ENCODE measurements at places on chromosomes 1 and 21.

GRCh38 chr21:14405962-14406361 lies 23.0 kb upstream of the HSPA13 start:
- no peak for DNase-seq

DNA sequence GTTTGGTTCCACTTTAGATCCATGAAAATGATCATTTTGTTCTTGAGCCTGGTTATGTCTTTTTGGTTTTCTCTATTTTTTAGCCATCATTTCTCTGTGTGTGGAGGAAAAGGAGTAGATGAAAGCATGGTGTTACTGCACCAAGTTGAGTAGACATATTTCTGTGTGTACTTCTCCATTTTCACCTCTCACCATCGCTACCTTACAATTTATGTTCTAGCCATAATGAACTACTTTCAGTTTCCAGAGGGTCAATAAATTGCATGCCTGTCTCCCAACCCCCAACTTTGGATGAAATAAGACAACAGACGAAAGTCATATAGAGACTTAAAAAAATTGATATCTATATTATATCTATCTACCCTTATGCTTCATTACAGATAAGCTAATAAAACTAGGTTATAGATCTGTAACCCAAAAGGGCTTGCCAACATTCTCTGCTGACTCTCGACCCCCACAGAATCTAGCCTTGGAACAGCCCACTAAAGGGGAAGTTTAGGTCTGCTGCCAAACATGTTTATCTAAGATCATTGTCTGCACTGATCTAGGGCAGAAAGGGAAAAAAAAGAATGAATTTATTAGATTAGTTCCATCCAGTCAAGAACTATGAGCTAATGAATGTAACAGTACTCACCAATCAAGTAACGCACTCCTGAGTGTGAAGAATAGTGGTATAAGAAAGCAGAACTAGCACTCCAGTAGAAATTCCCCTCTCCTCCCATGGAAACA lies 7.5 kb upstream of the MAN1A2 start:
- DNase-seq, result no peak

DNA sequence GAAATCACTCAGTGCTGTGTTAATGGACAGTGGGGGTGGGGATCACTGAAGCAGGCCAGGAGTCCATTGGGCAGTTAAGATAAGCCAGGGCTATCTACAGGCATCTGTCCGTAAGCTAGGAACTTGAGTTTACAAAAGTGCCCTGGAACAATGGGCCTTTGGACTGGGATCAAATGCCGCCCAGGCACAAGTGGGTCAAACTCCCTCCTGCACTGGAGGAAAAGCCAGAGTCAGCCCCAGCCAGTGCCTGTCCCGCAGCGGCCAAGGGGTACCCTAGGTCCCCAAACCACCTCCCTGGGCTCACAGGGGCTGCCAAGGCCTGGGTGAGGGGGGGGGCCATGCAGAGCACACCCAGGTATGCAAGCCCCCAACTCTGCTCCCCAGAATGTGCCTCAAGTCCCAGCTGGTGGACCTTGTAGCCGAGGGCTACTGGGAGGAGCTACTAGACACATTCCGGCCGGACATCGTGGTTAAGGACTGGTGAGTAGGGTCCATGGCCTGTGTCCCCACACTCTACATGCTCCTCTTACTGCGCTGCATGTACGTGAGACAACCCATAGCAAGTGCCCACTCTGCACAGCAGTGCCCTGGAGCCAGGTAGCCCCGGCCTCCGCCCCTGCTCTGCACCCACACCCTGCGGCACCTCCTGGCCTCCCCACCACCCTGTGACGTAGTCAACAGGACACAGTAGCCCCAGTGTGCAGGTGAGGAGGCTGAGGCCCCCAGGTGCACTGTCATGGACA lies 7.7 kb downstream of the FBXO6 start:
- no peak for DNase-seq

GRCh38 chr1:42747125-42747524 lies 7.1 kb upstream of the CLDN19 start:
- DNase-seq, result peak; percentile 18

DNA sequence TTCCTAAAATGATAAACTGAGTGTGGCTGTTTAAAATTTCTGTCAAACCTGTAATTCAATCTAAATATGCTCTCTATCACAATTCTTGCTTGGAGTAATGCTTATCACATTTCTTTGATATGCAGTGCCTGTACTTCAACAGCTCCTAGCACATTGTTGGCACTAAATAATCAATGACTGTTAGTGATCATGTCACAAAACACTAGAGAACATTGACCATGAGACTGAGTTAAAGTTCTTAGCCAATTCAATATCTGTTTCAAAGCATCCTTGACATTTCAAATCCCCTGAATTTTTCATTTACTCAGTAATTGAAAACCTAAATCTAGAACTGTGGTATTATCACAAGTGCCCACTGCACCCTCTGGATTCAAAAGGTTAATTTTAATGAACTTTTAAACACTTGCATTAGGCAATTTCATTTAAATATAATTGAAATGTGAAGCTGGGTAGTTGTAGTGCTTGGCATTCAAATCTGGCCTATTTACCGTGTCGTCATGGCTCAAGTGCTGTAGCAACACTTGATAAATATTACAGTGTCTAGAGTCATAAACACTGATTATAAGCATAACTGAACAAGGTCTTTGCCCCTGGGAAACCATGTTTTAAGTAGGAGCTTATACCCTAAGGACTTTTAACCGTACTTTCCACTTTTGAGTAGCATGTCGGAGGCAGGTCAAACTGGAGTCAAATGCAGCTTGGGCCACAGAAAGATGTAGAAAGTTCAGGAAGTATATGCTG lies 143.6 kb downstream of the LRRC7 start:
- no peak for DNase-seq

- DNase-seq, result no peak
Measured at GRCh38 chr1:114690148-114690547, 5.2 kb downstream of the AMPD1 start.

GRCh38 chr1:234302354-234302962 lies 70.8 kb upstream of the COA6 start:
- DNase-seq, result no peak

- DNase-seq, result no peak
Measured at GRCh38 chr1:52026278-52026677, 7.3 kb downstream of the KTI12 start.

DNA sequence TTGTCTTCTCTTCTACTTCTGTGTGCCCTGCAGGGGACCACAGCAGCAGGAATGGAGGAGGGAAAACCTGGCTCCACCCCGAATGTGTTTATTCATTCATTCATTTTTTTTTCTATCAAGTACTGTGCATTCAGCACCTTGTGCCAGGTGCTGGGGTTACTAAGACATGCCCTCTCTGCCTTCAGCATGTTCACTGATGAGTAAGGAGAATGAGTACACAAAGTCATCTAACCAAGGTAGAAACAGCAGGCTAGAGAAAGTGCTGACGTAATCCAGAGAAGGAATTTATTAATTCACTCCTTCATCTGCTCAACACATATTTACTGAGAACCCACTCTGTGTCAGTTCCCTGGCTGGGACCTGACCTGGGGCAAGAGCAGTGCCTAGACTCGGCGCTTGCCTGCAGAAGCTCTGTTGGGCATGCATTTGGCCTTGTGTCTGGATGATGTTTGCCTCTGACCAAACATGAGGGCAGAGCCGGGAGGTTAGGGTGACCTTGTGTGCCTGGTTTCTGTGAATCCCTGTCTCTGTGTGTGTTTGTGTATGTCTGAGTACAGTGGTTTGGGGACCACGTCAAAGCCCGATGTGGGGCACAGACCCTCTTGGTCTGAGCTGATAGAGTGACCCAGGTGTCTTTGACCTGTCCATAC lies 3.3 kb upstream of the MYOG start:
- DNase-seq, result no peak

DNA sequence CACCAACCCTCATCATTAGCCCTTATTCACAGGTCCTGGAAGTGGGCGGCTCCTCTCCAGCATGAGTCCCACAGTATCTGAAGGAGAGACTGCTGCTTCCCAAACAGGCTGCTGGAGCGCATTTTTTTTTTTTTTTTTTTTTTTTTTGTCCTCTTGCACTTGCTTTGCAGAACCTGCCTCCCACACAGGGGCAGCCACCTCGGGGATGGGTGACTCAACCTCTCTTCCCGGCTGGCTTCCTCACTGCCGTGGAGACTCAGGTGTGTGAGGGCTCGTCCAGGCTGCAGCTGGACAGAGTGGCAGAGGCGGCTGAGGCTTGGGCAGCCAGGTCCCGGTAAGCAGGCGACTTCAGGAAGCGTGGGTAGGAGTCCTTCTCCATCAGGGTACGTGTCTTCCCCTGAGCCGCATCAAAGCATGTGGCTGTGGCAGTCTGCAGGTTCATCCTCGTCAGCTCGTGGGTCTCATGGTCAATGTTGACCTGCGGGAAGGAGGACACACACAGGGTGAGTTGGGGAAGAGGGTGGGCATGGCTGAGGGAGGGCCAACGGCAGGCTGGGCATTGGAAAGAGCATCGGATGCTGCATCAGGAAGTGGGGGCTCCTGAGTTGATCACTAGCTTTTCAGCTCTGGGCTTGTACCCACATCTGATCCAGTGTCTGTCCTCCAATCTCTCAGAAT lies 4.0 kb downstream of the RGS16 start:
- no peak for DNase-seq

GRCh38 chr1:66575739-66576138 lies 41.8 kb downstream of the SGIP1 start:
- no peak for DNase-seq

All from stimulated activated CD4-positive, alpha-beta T cell treated with anti-CD3 and anti-CD28 coated beads, Interleukin-1b, Interleukin-23, amount 100 ng/mL, for 48 hours (primary cell).